ENCODE measurements at places on chromosomes 3 and 15.
A peak's percentile ranks its signal among the peaks of the same experiment; 100 is the strongest.

DNA sequence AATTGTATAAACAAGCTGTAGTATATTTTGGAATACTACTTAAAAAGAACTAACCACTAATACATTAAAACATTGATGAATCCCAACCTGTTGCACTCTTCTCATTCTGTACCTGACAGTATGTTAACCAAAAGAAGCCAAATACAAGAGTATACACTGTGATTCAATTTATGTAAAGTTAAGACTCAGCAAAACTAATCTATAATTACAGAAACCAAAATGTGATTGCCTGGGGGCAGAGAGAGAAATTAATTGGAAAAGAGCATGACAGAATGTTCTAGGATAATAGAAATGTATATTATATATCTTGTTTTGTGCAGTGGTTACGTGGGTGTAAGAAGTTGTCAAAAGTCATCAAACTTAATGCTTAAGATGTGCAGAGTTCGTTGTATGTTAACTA is 31.1 kb downstream of the PIK3CA start:
- no peak for DNase-seq

DNA sequence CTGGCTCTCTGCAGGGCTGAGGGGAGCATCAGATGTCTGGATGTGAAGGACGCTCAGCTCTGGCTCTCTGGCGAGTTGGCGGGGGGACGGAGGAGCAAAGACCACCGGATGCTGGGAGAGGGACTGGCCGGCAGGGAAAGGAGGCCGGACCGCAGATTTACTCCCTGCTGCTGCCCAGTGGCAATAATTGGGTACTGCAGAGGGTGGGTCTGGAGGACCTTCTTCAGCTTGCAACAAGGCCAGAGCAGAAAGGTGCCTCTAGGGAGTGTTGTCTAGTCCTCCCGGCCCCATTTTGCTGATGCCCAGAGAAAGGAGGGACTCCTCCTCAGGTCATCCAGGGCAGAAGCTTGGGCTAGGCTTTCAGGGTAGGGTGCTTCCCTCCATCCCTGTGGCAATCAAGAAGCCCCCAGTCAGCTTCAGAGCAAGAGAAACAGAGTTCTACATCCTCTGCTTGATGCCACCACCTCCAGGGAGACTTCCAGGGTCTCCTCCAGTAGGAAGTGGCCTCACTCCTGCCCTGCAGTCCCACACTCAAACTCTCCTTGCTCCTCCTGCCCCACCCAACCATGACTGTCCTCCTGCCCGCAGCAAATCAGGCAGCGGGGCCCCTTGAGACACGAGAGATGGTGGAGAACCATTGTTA is 20.3 kb upstream of the CSPG4 start:
- peak; percentile 65 for DNase-seq

- DNase-seq = no peak
Measured at GRCh38 chr3:36364260-36364659, 16.0 kb upstream of the STAC start.

- DNase-seq = no peak
Measured at GRCh38 chr3:51830836-51831385, 30.5 kb upstream of the IQCF2 start.

DNA sequence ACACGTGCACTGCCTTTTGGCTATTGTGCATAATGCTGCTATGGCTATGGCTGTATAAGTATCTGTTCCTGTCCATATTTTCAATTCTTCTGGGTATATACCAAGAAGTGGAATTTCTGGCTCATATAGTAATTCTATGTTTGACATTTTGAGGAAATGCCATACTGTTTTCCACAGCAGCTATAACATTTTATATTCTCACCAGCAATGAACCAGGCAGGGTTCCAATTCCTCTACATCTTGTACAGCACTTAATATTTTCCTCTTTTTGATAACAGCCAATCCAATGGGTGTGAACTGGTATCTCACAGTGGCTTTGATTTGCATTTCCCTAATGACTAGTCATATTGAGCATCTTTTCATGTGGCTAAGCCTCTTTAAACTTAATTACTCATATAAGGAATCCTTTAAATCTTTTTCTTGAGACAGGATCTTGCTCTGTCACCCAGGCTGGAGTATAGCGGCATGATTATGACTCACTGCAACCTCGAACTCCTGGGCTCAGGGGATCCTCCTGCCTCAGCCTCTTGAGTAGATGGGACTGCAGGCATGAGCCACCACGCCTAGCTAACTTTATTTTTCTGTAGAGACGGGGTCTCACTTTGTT is 38.1 kb upstream of the IGDCC4 start:
- no peak for DNase-seq

DNA sequence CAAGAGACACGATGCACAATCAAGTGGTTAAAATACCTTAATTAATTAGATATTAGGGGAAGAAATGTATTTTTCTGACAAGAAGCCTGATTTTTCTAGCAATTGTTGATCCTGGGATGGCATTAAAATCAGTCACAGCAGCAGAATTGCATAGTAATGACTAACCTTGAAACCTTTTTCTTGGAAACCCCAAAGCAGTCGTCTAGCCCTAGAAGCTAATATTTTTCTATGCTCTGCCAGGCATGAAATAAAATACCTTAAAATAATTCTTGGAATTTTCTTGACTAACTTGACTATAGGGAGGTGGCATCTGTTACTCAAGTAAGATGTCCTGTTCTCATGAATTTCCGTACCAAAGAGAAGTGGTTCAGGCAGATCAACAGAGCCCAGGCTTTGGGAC is 204.1 kb downstream of the THRB start:
- no peak for DNase-seq

- no peak for DNase-seq
Measured at GRCh38 chr3:114558271-114558670, 264.4 kb downstream of the TIGIT start.

DNA sequence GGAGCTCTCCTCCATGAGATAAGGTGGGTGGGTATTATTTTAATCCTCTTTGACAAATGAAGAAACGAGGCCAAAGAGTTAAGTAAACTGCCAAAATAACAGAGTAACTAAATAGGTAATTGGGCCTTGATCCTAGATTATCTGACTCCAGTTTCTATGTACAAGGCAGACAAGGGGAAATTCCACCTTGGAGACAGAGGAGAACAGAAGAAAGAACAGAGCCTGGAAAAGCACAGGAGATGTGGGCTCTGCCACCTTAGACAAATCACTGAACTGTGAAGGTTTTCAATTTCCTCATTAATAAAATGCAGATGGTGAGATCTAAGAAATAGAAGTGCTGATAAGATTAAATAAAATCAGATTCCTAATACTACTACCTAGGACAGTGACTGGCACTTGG is 310.2 kb upstream of the TLE3 start:
- DNase-seq = no peak

DNA sequence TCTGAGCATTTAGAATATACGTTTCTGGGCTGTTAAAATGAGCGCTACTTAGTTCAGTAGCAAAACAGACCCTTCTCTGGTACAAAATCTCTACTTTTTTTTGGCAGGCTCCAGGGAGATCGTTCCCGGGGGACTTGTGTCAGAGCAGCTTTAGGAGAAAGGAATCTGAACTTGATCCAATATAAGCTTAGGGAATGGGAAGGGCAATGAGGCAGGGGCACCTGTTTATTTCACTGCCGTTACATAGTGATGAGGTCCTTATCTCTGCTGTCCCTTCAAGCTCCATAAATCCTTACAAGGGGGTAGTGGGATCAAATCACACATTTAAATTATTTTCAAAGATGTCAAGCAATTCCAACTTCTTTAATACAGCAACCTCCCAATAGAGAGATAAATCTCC is 128.7 kb upstream of the BNIP2 start:
- DNase-seq = no peak

GRCh38 chr15:78110096-78110495 is 17.7 kb downstream of the SH2D7 start:
- no peak for DNase-seq

Measured in OCI-LY7 (cell line).